ENCODE measurements at places on chromosomes 13 and 19. TPM values are rescaled to one million over a fixed set of nuclear protein-coding genes. Genes with fewer than 3 reads are reported as not detected.

DNA sequence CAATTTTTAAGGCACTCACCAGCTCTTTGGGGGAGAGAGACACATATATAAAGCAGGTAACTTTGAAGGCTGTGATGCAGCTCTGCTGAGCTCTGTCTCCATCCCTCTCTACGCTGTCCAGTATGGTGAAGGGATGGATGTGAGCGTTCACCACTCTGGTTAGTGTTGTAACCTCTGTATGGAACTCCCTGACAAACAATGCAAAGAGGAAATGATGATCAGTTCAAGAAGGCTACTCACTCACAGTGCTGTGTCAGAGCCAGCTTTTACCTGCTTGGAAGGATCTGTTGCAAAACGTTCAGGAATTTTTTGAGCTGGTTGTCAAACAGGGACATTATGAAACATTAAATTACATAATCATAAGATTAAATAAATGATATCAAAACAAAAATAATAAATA, 90.8 kb upstream of the SLC10A2 start:
- no peak for DNase-seq

Gene URAD
- not detected for polyA plus RNA-seq

- peak; percentile 10 for DNase-seq
Measured at GRCh38 chr13:96090240-96091101, 564 bp downstream of the HS6ST3 start.

GRCh38 chr19:13034636-13035035, 39.4 kb downstream of the NFIX start:
- no peak for DNase-seq

DNA sequence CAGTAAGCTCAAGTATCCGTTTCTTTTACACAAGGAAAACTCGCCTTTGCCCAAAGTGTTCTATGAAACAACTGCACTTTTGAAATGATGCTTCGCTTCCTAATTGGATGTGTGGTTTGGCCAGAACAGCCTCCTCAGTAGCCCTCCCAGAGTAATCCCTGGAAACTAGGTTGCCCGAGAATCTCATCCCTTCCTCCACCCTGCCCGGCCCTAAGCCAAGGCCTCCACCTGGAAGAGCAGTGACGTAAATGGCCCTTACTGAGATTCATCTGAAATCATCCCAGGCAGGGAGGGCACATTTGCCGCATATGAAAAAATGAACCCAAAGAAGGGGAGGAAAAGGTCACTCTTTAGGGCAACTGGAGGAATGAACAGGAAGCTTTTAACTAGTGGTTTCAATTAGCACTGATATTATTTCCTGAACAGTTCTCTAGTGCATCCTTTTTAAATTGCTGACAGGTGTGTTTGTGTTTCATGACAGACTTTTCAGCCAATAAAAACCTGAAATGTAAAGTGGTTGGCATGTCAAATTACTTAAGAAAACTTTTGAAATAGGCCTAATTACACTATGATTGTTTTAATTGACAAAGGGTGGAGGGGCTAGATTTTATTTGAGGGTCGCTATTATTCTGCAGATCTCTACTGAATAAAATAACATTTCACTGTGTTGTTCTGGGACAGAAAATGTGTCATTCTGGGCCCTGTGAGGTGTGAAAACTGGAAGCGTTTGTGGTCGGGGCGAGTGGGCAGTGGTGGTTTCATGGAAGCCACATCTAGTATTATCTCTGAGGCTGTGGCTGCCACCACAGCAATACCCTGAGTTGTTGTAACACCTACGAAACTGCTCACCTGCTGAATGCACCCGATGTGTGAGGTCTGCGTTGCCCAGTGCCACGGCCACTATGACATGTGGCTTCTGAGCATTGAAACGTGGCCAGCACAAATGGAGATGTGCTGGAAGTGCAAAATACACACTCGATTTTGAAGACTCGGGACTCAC, 112.1 kb downstream of the ZIC5 start:
- no peak for DNase-seq

Gene RGCC
- 122 TPM for polyA plus RNA-seq

Gene USHBP1
- not detected for polyA plus RNA-seq

Gene LIM2
- polyA plus RNA-seq: not detected

Measured in fibroblast of lung (primary cell).